ENCODE measurements at places on chromosomes 13 and 19.
A peak's percentile ranks its signal among the peaks of the same experiment; 100 is the strongest.

GRCh38 chr19:49875177-49875576, 2.0 kb downstream of the AKT1S1 start:
- no peak for DNase-seq

DNA sequence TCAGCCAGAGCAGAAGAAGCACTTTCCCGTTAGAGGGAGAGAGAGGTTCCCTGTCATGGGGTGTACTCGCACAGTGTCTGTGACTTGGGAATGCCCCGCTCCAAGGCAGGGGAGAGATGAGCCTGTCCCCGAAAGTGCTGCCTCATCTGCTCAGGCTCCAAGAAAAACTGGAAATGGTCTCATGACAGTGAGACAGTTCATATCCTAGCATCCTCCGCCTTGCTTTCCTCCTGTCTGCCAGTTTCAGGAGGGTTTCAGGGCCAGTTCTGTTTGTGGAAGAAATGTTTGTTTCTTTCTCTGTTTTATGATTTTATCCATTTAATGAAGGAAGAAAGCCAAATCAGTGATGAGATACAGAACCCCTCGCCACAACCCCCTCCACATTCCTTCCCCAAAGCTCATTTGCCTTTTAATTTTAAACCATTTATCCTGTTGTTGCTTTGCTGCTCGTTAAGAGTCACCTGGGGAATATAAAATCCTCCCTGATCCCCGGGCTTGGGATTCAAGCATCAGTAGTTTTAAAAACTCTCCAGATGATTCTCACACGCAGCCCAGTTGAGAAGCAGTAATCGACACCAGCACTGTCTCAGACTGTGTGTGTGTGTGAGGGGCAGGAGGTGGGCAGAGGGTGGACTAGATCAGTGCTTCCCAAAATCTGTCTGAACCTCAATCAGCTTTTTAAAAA, 144.6 kb upstream of the UBL3 start:
- no peak for DNase-seq

- no peak for DNase-seq
These were observed 168.6 kb downstream of the LACC1 start for GRCh38 chr13:44048326-44048725.

DNA sequence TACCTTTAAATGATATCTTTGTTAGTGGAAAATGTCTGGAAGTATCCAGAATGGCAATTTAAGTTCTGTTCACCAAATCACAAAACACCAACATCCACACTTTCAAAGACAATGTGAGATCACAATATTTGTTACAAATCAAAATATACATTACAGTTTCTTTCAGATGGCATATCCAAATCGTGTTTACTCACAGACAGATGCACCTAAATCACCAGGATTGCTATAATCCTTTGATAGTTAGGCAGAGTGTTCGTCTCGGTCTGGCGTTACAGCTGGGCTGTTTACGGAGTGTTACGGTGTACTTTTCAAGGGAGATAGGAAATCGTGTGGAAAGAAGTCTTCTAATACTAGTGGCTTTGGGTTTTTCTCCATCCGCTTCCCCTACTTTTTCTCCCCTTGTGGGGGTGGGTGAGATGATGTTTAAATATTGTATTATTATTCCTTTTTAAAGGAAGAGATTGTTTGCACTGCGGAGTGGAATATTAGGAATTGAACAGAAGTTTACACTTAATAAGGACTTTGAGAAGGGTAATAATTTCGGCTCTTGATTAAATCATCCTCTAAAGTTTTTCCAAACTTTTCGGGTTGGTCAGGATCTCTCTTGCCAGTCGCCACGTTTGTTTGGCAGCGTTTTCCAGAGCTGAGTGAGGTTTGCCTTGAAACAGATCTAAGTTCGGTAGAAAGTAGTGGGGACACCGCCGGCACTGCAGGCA, 1.8 kb downstream of the MAB21L1 start:
- DNase-seq, result peak; percentile 15

- no peak for DNase-seq
These were observed 34.2 kb upstream of the MUC16 start for GRCh38 chr19:9044449-9044848.

DNA sequence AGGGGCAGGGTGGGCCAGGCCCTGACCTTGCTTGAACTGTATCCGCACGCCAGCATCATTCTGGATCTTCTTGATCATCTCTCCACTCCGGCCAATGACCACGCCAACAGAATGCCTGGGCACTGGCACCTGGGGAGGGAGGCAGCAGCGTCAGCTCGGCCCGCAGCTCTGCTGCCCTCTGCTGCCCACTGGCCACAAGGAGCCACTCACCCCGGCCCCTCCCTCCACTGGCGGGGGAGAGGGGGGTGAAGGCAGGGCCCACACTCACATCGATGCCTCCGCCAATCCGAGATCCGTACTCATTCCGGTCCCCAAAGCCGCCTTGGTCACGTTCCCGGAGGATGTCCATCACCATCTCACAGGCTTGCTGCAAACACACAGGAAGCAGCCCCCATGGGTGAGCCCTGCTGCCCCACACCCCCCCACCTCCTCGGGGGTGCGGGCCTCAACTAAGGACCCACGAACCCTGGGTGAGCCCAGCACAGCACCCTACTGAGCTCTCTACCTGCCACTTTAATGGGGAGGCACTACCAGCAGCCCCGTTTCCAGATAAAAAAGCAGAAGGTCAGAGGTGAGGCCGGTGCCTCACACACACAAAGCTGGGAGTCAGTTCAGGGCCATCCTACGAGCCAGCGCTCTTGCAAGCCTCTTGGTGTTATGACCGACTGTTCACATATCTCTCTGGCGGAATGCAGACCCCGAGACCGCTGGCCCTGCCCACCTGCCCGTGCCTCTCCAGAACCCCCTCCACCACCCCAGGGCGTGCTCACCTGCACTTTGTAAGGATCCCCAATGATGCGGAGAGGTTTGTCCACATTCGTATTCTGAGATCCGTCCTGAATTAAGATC, 6.7 kb downstream of the KHSRP start:
- no peak for DNase-seq

DNA sequence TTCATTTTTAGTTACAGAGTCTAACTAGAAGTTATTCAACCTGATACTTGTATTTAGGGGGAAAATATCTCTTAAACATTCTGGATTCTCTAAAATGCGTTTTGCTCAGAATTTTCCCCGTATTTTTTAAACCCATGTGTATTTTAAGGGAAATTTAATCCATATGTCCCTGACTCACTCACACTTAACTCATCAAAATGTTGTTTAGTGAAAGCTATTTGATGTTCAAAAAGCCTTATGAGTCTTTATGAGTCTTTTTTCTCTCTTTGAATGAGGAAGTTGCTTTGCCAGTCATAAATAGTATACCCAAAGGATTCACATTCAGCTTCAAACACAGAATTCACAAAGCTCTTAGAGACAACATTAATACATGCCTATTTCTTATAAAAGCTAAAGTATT, 16.4 kb downstream of the MAB21L1 start:
- no peak for DNase-seq

DNA sequence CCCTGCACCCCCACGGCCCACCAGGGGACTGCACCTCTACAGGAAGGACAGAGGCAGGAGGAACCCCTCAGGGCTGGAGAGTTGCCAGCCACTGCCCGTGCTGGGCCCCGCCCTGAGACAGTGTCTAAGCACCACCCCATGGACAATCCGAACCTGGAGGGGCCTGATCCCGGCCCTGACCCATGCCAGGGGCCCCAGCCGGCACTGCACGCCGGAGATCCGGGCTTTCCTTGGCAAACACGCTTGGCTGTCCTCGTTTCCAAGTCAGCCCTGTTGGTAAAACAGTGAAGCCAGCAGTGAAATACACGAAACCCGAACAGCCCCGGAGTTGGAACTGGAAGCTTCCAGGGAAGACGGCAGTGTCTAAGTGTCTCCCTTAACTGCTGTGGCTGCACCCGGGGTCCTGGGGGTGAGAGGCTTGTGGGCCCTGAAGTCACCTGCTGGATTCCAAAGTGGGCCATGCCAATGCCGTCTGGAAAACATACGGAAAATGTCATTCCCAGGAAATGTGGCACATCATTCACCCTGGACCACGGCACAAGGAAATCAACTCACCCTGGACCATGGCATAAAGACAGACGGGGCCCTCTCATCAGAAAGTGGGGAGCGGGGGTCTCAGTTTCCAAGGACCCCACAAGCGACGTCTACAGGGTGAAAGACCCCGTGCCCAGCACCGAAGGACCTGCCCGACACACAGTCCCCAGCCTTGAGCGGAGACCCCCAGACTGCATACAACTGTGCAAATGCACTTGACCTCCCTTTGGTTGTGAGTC, 30.9 kb downstream of the RASA3 start:
- no peak for DNase-seq

GRCh38 chr19:51473009-51473707, 5.2 kb upstream of the CEACAM18 start:
- peak; percentile 68 for DNase-seq

DNA sequence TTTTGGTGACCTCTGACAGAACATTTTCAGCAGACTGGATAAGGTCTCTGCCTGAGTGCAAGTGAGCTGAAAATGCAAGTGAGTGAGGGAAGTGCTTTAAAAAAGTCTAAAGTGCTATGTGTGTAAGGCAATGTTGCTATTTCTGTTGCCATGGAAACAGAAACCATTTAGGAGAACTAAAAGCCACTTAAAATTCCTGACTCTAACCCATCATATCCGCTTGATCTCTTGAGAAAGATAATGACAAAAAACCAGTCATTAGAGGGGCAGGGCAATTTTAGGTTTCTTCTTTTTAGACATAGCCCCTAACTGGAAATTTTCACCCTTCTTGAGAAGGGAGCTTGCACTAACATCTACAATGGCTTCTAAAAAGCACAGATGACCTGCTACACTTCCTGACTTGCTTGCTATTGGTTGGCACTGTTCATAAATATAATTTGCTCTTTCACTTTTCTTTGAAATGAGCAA, at the start of gene CYSLTR2:
TSS of gene CYSLTR2 (plus strand) at position 458 of the 468 bp plus-strand sequence. CDS start 52,889 bp downstream, outside the sequence.
- DNase-seq, result no peak

DNA sequence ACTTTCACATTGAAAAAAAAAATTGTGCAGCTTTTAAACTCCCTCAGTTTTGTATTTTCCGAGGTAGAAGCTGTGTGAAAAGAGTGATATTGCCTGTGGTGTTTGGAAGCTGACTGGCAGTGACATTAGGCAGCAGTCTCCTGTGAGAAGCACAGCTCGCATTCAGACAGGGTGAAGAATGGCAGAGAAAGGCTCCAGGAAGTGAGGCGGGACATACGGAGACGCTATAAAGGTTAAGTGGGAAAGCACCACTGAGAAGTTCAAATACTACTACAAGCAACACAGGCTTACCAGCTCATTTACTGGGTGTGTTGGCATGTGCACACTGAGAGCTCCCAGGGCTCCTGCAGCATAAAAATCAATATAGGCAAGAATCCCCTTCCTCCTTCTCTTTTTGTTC, 88.4 kb downstream of the RXFP2 start:
- no peak for DNase-seq

DNA sequence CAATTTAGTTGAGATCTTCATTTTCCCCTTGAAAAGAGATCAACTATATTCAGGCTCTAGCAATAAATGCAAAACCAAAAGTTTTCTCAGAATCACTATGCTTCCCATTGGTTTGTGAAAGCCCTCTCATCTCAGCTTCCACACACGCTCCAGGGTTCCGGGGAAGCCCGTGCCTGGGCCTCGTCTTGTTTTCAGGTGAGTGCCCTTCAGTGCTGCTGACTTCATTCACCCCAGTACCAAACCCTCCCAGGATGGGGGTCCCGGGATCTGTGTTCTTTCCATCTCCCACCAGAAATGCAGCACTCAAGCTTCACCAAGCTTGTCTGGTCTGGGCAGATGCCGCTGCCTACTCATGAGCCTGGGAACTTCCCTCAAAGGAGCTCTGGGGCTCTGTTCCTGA, 97.7 kb downstream of the TEX29 start:
- DNase-seq, result no peak

GRCh38 chr19:34734537-34735103, 577 bp downstream of the ZNF181 start:
- DNase-seq, result no peak

GRCh38 chr19:33953592-33953991, 156.9 kb downstream of the KCTD15 start:
- DNase-seq, result no peak

DNA sequence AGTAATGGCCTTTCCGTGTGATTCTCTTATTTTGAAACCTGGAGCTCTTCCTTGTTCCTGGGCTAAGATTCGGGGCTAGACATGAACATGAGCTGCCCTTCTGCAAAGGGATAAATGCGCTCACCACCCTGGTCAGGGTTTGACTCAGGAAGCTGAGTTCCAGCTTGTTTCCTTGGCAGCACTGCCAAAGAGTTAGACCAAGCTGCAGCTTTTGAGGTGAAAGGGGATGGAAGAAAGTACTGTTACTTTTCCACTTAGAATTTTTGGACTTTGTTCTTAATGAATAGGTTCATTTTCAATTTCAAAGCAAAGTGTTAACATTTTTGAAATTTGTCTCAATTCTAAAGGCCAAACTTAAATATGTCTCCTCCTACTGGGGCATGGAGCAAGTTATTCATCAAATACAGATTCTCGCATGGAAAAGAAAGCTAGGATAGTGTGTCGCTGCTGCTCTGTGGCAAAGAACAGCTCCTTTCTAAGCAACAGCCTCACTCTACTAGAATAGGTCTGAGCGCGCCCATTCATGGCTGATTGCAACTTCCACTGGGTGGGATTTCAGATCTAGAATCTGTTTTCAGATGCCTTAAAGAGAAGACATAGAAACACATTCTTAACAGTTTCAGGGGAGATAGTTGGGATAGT, 2.2 kb downstream of the RGCC start:
- no peak for DNase-seq

DNA sequence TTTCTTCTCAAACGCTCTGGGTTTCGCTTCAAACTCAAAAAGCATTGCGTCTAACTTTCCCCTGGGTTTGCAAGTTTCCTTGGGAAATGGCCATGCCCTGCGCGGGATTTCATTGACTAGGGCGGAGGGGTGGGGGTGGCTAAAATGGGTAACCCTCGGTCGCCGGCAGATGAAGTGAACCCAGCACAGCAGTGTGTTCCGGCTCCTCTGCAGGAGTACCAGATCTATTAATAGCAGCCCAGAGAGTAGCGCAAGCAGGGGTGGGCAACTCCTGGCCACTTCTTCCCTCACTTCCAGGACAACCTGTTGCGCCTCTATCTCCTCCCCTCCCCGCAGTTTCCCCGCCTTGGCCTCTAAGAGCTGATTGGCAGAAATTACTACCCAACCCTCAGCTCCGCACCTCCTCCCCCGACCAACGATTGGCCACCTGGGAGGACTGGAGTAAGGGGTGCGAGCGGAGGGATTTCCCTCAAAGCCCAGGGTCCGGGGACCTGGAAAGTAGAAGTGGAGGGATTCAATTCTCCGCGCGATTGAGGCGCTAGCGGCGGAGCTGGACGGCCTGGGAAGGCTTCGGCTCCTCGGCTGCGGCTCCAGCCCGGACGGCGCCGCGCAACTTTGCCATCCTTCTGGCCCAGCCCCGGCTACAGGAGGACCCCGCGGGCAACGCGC, at the start of gene FREM2:
TSS of gene FREM2 (plus strand) at position 501 of the 669 bp plus-strand sequence. CDS start 268 bp downstream, outside the sequence.
- DNase-seq, result peak; percentile 82

GRCh38 chr13:44652962-44653660, 77.0 kb upstream of the TSC22D1 start:
- no peak for DNase-seq

DNA sequence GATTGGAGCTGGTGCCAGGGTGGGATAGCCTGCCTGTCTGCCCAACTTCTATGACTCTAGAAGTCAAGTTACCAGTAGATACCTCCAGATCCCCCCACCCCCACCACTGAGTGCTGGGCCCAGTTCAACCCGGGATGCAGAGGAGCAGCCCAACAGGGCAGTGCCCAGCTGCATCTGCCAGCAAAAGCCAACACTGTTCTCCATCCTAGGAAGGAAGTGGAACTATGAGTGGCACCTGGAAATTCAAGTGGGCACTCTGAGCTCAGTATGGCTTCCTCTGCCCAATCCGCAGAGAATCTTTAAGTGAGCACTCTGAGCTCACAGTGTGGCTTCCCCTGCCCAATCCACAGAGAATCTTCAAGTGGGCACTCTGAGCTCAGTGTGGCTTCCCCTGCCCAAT, 14.2 kb downstream of the TUBGCP3 start:
- DNase-seq, result no peak

- DNase-seq, result no peak
These were observed 44.9 kb downstream of the LYL1 start for GRCh38 chr19:13057744-13058143.

All from HEK293T (cell line).